ENCODE measurements at places on chromosomes 13 and 19.

DNA sequence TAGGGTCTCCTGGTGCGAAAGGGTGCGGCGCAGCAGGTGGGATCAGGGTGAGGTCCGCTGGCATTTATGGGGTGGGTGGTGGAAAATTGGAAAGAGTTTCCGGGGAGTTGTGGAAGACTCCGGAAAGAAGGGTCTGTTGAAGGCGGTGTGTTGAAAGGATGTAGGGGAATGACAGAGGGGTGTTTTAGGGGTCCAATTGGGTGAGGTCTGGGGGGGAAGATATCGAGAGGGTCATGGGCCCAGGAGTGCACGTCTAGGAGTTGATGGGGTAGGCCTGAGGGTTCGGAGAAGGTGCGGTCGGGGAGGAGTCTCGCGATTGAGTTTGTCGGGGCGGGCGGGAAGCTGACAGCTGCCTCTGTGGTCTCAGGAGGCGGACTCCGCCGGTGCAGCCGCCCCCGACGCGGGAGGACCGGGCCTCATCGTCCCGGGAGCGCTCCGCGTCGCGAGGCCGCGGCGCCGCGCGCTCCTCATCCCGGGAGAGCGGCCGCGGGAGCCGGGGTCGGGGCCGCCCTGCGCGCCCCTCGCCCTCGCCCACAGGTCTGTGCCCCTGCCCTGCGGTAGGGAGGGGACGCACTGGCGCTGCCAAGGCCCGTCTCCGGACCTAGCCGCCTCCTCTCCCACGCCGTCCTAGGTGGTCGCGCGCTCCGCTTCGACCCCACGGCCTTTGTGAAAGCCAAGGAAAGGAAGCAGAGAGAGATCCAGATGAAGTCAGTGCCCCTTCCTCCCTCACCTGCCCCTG is 7.0 kb downstream of the PGLYRP1 start:
- ATAC-seq = peak; percentile 9

GRCh38 chr19:41597600-41598041 is 21.7 kb downstream of the CEACAM21 start:
- peak; percentile 81 for ATAC-seq

DNA sequence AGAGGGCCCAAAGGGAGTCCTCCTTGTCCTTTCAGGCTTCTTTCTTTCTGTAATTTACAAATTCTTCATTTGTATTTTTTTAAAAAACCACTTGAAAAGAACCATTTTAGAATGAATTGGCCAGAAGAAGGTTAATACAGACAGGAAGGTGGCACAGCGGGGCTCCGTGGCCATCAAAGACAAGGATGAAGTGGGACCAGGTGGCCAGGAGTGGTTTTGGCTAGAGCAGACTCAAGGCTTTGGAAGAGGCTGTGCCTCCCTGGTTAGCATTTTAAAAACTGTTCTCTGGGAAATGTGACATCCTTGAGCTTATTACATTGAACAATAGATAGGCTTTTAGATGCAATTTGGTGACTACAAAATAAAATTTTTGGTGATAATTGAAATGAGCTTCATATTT is 48.4 kb downstream of the ATP8A2 start:
- ATAC-seq = no peak

DNA sequence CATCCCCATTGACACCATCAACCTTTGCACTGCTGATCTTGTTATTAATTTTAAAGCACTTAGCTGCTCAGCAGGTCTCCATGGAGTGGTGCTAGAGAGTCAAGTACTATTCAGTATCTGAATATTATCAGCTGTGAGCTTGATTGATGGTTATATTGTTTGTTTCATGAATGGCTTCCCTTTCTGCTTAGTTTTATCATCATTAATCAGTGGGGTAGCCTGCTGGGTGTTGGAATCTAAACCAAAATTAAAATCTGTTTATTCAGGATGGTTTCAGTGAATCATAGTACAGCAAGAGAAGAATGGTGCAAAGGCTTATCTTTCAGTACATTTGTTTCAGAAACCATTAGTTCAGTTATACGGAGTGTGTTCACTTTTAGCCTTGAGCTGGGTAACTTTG is 42.5 kb upstream of the SCEL start:
- peak; percentile 89 for ATAC-seq

DNA sequence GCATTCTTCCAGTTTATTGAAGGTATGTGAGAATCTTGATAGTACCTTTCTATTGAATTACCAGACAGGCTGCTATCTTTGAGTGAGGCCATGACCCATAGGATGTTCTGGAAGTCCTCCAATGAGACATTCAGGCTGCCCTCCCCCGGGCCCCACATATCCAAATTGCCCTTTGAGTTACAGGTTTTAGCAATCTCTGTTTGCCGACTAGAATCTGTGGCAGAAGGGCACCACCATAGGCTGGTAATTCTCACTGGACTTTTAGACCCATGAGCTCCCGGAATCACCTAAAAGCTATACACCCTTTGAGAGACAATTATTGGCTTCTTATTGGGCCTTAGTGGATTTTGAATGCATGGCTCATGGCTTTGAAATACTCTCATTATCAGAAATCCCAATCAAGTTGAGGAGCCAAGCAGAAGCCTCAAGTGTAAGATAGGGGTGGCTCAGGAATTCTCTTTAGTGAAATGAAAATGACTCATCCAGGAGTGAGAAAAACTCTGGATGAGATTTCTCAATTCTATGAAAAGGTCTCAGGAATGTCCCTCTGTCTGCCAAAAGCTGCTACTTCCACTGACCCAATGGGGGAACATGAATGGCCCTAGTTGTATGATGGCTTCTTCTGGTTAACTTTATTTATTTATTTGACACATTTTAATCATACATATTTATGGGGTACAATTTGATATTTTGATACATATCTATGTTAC is 172.1 kb upstream of the CSNK1A1L start:
- no peak for ATAC-seq

GRCh38 chr13:83423381-83423780 is 458.9 kb downstream of the SLITRK1 start:
- ATAC-seq = no peak

GRCh38 chr13:106867249-106867648 is 299.3 kb upstream of the ARGLU1 start:
- ATAC-seq = no peak

GRCh38 chr13:45441633-45442032 is 23.1 kb upstream of the COG3 start:
- peak; percentile 38 for ATAC-seq

DNA sequence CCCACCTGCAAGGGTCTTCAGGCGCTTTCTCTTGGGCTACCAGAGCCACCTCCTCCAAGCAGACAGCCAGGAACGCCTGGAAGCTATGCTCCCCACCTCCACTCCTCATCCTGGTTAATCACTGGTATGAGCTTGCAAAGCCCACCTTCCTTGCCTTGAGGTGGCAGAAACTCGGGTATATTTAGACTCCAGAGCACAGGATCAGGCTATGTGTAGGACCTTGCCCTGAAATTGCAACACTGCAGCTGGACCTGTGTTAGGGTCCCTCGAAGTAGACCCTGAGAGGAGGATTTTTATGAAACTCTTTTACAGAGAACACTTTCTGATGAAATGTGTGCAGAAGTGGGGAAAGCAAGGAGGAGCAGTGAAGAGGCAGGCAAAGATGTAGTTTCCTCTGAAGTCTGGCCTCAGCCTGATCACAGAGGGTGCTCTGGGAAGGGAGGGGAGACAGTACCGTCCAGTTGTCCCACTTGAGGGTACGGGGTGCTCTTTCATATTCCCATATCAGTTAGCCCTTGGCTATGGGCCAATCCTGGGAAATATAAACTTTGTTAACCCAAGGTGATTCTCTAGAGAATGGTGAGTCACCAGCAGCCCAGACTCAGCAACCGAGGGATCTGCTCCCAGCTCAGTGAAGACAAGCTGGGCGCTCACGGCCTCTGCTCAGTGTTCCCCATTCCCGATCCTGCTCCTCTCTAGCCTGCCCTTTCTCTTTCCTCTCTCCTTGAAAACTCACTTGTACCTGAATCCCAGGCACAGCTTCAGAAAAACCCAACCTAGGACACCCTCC is 157.9 kb downstream of the UQCRFS1 start:
- no peak for ATAC-seq

DNA sequence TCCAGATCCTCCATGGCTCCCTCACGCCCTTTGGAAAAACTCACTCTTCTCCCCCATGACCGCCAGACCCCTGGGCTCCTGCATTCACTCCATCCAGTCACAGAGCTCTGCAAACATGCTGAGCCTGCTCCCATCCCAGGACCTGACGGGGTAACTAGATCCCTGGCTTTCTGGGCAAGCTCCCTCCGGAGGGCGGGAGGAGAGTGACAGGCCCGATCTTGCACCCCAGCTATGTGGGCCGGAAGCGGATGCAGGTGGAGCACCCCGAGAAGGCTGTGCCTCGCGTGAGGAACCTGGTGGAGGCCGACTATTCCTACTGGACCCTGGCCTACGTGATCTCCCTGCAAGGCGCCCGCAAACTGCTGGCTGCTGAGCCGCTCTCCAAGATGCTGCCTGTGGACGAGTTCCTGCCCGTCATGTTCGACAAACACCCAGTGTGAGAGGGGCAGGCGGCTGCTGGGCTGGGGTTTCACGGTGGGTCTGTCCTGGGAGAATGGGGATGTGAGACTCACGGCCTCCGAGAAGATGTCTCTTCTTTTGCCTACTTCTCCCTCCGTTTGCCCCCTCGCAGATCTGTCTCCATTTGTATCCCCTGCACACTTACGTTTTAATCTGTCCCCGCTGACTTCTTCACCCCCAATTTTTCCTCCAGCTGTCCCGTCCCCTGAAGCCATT is 25.2 kb downstream of the COLGALT1 start:
- peak; percentile 6 for ATAC-seq

GRCh38 chr13:94706101-94706842 is 6.1 kb downstream of the SOX21 start:
- no peak for ATAC-seq

DNA sequence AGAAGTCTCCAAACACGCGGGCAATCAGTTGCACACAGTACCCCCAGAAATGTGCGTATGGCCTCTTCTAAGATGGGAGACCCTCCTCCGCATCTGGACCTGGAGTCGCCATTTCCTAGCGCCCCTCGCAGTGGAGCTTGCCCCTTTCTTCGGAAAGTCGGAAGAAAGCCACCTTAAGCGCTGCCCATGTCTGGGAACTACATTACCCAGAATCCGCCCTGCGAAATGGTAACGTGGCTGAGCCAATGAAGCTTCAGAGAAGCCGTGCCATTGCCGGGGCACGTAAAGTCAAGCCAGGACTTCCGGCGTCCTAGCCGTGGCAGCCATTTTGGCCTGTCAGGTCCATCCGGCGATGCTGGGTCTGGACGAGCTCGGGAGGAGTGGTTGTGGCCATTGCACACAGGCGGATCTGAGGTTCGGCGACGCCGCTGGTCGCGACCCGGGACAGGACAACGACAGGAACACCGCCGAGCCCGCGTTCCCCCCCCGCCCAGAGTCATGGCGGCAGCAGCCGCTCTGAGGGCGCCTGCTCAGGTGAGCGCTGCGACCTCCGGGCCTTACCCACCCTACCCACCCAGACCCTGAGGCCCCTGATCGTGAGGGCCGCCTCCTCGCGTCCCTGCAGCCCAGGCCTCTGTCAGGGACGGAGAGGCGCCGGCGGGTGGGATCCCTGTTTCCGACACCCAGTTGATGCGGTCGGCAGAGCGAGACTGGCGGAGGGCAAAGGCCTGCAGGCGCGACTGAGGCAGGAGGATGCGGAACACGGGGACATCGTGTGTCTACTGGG is at the start of gene ZNF586:
Gene ZNF586 (plus strand): TSS at position 332 of the 787 bp plus-strand sequence. CDS start 167 bp downstream, at position 499.
- ATAC-seq = peak; percentile 92

- no peak for ATAC-seq
These were observed 10.5 kb upstream of the RAP2A start for GRCh38 chr13:97423300-97424045.

- no peak for ATAC-seq
These were observed 290.9 kb downstream of the KCNRG start for GRCh38 chr13:50306156-50306555.

- peak; percentile 88 for ATAC-seq
These were observed at the start of gene SPRY2 for GRCh38 chr13:80341101-80341755. Gene SPRY2, minus strand, starts transcription at chr13:80341126. Its CDS starts 3,421 bp downstream, at chr13:80337705.

GRCh38 chr13:97258801-97259200 is 36.7 kb downstream of the MBNL2 start:
- ATAC-seq = no peak
